ENCODE measurements at places on chromosomes 13 and 19.
A peak's percentile ranks its signal among the peaks of the same experiment; 100 is the strongest.

DNA sequence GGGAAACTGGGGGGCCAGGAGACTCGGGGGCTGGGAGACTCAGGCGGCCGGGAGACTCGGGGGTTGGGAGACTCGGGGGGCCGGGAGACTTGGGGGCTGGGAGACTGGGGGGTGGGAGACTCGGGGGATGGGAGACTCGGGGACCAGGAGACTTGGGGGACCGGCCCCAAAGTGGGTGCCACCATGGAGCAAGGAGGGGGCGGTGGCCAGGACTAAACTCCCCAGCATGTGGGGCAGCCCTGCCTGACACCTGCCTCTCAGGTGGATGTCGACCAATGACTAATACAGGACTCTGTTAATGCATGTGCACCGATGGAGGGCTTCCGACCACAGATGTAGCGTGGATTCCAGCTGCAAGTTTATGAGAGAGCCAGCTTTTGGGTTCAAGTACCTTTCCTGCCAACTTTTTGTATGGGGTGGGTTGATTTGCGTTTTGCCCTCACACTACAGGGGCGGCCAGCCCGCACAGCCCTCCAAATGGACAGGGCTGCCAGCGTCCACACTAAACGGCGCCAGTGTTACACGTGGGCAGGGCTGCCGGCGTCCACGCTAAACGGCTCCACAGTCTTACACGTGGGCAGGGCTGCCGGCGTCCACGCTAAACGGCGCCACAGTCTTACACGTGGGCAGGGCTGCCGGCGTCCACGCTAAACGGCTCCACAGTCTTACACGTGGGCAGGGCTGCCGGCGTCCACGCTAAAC is 62.2 kb downstream of the RASA3 start:
- no peak for DNase-seq

DNA sequence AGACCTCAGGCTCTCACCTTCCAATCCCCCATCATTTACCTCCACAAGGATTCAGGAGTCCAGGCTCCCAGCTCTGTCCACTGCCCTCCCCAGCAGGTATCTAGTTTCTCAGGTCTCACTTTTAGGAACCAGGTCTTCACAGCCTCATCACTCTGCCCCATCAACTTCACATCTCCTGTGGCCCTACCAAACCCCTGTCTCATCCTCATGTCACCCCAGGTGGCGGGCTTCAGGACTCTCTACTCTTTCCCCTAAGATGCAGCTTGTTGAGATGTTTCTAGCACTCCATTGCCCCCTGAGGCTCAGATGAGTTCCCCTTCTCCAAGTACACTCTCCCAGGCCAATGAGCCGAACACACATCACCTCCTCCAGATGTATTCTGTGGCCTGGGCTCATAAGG is 1.5 kb downstream of the PPFIA3 start:
- no peak for DNase-seq

GRCh38 chr19:42965176-42965575 is 28.2 kb upstream of the PSG7 start:
- peak; percentile 4 for DNase-seq

DNA sequence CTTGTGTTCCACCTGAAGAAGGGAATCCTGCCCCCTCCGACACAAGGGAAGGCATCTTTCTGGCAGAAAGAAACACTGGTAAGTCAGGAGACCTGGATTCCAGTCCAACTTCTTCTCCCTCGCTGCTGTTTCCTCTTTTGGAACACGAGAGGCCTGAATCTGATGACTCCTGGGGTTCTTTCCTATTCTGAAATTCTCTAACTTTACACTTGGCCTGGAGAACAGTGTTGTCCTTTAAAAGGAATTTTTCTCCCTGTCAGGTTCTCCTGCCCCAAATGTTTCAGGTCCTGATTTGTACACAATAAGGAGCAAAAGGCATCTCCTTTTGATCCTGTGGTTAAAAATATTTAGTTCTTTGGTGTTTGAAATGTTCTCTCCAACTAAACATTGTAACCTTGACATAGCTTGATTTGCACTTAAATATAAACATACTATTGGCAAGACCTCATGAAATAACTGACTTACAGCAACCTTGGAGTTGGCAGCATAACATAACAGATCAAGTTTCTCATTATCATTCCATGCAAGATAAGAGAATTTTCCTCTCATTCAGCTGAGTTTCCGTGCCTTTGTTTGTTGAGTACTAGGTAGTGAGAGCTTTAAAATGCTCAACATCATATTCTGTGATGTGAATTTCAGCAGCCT is 244.8 kb downstream of the COG6 start:
- no peak for DNase-seq

DNA sequence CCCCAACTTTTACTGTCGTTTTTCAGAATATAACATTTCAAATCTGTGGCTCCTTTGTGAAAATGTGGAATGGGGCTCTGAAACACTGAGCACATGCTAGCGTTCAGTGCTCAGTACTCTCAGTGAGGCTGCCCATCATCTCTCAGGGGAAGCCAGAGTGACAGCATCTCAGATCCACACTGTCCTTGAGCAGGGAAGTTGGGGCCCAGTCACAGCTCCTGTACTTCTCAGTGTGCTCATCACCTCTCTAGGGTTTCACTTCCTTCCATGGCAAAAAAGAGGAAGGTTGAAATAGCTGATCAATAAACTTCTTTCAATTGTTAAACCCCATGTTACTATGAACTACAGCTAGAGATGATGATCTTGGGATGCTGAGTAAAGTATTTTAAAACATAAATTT is 565.9 kb upstream of the SPRY2 start:
- DNase-seq: no peak

DNA sequence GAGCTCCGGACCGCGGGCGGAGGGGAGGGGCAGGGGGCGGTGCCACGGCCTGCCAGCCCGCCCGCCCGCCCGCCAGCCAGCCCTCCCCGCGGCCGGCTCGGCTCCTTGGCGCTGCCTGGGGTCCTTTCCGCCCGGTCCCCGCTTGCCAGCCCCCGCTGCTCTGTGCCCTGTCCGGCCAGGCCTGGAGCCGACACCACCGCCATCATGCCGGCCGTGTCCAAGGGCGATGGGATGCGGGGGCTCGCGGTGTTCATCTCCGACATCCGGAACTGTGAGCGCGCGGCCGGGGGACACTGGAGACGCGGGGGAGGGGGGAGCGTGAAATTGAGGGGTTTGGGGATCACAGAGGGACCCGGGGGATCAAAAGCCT is at the start of gene AP2A1:
Gene AP2A1 (plus strand): TSS at position 72 of the 370 bp plus-strand sequence. CDS start 133 bp downstream, at position 205.
- no peak for DNase-seq

Data from T1000 (cell line).